ENCODE measurements at places on chromosomes 6 and 20.

DNA sequence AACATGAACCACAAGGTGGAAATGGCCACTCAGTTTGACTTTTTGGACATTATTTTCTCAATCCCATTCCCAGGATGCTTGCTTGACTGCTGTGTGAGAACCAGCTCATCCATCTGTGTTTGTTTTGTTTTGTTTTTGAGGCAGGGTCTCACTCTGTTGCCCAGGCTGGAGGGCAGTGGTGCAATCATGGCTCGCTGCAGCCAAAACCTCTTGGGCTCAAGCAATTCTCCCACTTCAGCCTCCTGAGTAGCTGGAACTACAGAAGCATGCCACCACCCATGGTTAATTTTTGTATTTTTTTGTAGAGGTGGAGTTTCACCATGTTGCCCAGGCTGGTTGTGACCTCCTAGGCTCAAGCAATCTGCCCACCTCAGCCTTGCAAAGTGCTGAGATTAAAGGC lies 166.0 kb upstream of the CDH4 start:
- DNase-seq, result no peak

DNA sequence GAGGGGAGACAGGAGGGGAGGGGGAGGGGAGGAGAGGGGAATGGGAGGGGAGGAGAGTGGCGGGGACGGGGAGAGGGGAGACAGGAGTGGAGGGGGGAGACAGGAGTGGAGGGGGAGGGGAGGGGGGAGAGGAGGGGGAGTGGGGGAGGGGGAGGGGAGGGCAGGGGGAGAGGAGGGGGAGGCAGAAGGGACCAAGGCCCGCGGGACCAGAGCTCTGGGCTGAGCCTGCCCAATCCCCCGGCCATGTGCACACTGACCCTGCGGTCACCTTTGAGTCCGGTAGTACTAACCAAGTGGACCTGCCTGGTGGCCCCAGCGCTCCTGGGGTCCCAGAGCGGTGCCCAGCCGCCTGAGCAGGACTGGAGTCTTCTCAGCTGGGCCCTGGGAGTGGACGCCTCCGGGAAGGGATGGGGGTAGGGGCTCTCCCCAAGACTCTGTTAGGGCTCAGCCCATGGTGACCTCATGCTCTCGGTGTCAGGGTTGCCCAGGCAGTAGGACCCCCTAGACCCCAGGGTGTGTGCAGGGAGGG lies 471 bp upstream of the KCNQ2 start:
- no peak for DNase-seq

DNA sequence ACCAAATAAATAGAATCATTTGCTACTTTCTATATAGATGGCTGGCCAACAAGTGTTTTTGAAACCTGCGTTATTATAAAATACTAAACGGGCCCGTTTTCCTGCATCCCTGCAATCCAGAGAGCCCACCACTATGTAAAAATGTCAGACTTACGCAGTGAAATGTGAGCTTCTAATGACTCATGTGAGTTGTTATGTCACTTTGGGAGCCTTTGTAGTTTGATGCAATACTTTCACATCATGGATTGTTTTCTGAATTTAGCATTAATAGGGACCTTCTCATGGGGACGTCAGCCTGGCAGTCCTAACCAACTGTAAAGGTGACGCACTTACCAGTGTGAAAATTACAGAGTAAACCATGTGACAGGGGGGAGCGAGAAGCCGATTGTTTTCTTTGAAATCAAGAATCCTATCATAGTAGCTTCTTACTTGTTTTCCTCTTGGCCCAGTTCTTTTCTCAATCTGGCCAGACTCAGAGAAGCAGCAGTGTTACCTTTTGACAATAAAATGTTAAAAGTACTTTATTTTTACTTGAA lies 75.3 kb downstream of the SSR1 start:
- no peak for DNase-seq

GRCh38 chr20:39195582-39196021 lies 233.5 kb downstream of the DHX35 start:
- DNase-seq, result no peak

- DNase-seq, result peak; percentile 40
Observed at GRCh38 chr20:5729348-5729747, 20.9 kb upstream of the SHLD1 start.

DNA sequence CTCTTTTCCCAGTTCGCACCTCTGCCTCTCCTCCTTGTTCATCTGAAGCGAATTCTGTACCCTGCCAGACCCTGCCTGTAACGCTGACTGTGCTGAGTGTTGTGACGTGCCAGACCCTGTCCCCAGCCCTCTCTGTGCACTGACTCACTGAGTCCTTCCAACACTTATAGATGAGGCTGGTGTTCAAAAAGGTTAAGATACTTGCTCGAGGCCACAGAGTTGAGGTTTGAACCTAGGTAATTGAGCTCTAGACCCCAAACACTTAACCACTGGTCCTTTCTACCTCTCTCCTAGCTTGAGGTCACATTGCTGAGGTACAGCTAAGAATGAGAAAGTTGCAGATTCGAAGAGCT lies 45.7 kb upstream of the NEDD9 start:
- no peak for DNase-seq

DNA sequence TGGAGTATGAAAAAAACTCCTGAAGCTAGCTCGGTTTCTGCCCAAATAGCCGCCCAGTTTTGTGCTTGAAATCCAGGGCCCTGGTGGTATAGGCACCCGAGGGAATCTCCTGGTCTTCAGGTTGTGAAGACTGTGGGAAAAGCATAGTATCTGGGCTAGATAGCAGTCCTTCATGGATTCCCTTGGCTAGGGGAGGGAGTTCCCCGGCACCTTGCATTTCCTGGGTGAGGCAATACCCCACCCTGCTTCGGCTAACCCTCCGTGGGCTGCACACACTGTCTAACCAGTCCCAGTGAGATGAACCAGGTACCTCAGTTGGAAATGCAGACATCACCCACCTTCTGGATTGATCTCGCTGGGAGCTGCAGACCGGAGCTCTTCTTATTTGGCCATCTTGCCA lies 184.5 kb upstream of the SLC35B3 start:
- DNase-seq, result no peak

DNA sequence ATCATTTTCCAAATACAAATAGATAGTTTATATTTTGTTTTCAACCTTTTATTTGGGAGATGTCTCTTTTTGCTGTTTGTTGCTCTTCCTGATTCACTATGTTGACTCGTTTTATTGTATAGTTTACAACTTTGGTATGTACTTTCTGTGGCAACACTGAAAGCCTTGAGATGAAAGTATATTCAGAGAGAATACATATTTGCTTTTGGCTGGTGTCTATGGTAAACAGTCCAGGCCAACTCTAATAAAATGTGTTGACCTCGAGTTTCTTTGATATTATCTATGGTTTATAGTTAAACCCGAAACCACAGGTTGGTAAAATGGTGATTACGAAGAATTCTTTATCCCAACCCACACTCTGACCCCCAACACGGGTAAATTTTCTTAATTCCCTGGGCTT lies 919.6 kb upstream of the MAP3K7 start:
- no peak for DNase-seq

DNA sequence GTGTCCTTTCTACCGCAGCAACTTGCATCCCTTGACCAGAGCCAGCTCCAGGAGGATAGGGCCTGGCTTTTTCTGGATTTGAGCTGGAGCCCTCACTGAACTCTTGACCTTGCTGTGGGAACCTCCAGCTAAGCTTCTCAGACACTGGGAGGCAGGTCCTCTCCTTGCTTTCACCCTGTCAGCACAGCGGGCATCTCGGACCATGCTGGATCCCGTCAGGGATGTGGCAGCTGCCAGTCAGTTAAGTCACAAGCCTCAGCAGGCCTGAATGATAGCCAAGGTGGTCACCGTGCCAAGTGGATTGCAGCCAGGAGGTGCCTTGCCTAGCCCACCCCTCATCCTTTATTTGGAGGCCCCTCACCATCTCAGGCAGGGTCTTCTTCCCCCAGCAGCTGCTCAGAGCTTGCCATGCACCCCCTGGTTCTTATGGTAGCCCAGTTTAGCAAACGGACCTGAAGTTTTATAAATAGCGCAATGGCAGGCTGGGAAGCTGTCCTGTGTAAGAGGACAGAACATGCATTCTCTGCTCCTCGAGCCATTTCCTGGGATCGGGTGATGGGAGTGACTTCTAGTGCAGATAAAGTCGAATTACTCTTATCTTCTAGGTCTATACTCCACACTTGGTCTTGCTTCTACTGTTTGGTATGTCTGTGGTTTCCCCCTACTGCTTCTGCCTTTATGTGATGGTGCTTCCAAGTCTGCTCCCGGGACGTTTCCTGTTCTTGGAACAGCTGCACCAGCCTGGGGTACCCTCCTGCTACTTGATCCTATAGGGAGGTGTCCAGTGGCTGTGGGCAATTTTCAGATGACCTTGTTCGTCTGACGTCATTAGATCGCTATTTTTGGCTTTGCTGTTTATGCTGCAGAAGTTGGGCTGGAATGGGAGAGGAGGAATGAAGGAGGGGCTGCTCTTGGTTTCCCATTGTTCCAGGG lies 7.1 kb upstream of the MYLK2 start:
- DNase-seq, result no peak

GRCh38 chr6:162385980-162386379 lies 341.6 kb downstream of the PRKN start:
- DNase-seq, result no peak

DNA sequence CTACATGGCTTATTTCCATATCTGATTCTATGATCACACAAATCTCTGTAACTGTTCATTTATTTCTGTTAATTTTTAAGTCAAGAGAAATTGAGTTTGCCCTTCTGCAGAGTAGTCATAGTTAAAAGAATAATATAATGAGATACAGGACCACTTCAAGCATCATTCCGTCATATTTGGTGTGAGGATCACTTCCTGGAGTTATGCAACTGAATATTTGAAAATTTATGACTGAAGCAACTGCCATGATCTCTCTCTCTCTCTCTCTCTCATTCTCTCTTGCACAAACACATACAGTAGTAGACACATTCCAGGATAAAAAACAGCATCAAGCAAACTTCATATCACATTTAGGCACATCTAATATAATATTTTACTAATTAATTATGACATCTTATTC lies 116.4 kb downstream of the COL9A1 start:
- DNase-seq, result no peak

- no peak for DNase-seq
Observed at GRCh38 chr6:169452117-169452868, 198.6 kb upstream of the THBS2 start.

DNA sequence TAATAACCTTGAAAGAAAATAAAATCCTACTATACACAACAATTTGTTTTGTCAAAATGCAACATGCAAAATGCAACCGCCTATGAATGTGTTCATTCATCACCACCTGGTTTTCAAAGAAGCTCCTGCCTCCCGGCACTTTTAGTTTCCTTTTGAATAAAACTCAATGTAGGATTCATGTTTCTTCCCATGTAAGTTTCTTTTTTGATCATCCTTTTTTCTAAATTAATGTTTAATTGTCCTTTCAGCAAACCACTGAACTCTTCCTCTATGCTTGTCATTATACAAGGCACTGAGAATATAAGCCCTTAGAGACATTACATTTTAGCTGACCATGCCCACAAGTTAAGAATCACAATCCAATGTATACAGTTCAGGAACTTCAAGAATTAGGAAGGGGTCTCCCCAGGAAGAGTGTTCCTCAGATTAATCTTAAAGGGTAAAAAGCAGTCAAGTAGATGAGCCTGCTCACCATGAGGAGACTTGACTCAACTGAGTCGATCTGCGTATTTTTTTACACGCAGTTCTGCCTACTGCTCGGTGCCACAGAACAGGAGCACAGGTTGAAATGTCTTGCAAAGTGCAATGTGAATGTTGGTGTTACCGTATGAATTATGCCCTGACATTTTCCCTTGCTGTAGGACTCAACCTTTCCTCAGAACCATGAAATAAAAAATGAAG lies 7.2 kb upstream of the THEMIS start:
- no peak for DNase-seq

DNA sequence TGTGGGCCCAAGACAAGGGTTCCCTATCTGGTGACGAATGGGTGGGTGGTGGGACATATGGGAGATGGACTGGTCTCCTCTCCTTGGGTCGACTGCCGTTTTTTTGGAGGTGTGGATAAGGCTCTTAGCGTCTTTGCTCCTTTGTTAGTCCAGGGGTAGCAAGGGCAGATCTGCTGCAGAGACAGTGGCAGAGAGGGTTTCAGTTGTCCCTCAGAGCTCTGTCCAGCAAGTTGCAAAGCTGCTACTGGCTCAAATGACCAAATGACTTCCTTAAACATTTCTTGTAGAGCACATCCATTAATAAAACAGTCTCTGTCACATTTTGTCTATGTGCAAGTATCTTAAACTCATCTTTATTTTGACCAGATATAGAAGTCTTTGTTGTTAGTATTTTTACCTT lies 508.0 kb upstream of the ADGRB3 start:
- no peak for DNase-seq

- no peak for DNase-seq
Observed at GRCh38 chr20:25056690-25057233, 1.2 kb downstream of the ACSS1 start.

DNA sequence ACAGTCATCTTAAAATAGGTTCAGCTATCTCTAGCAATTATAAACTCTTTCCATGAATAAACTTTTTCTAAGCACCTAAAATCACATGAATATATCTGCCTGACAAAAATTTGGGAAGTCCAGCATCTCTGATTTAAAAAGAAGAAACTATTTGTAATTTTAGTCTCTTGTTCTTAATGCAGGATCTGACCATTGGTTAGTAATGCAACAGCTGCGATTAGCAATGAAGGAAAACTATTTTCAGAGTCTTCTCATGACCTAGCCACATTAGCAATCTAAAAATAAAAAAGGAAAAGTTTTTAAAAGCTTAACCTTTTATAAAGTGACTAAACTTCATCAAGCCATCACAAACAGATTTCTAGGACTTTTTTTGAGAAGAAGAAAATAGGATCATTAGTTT lies 97.5 kb downstream of the PTPRK start:
- no peak for DNase-seq

DNA sequence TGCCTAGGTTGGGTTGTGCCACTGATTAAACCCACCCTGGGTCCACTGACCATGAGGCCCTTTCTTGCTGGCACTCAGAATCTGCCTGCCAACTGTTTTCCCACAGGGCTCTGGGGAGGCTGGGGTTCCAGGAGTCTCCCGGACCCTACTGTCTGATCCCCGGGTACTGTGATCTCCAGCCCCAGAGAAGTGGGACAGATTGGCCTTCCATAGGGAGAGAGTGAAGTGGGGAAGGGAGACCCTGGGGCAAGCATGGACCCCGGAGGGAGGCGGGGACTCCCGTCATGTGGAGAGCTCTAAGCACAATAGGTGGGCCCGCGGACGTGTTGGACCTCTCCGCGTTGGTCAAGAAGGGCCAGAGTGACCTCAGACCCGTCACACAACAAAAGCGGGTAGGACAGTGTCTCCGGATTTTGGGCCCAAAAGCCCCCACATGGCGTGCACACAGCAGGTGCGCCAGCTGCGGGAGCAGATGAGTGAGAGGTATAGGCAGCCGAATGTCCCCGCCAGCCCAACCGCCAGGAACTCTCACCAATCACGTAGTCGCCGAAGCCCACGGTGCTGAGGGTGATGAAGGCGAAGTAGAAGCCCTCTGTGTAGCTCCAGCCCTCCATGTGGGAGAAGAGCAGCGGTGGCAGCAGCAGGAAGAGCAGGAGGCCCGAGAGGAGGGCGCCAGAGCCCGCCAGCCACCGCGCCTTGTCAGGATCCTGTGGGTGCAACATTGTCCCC lies 10.6 kb downstream of the KCNK17 start:
- DNase-seq, result no peak

- peak; percentile 3 for DNase-seq
Observed at GRCh38 chr6:136822046-136822375, 381 bp upstream of the PEX7 start.

Measured in A549 (cell line).